ENCODE measurements at places on chromosomes 3 and 15.

DNA sequence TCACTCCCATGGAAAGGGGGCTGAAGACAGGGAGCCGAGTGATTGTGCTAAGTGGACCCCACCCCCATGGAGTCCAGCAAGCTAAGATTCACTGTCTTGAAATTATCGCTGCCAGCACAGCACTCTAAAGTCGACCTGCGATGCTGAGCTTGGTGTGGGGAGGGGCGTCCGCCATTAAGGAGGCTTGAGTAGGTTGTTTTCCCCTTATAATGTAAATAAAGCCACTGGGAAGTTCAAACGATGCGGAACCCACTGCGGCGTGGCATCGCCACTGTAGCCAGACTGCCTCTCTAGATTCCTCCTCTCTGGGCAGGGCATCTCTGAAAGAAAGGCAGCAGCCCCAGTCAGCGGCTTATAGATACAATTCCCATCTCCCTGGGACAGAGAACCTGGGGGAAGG is 10.9 kb upstream of the SRGAP3 start:
- no peak for DNase-seq

DNA sequence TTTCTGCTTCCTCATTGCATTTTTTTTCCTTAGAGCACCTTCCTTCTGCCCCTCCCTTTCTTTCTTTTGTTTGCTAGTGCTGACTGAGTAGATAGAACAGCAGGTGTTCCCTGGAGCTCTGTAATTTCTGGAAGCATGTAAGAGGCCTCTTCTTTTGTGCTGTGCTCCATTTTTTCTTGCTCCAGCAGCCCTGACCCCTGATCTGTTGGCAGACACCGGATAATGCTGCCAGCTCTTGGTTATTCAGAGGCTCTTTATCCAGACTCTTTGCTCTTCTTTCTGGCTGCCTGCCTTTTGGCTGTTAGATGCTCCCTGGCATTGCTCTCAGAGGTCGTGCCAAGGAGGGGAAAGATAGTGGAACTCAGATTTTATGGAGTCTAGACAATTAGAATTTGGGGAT is 104.4 kb upstream of the RBMS3 start:
- no peak for DNase-seq

DNA sequence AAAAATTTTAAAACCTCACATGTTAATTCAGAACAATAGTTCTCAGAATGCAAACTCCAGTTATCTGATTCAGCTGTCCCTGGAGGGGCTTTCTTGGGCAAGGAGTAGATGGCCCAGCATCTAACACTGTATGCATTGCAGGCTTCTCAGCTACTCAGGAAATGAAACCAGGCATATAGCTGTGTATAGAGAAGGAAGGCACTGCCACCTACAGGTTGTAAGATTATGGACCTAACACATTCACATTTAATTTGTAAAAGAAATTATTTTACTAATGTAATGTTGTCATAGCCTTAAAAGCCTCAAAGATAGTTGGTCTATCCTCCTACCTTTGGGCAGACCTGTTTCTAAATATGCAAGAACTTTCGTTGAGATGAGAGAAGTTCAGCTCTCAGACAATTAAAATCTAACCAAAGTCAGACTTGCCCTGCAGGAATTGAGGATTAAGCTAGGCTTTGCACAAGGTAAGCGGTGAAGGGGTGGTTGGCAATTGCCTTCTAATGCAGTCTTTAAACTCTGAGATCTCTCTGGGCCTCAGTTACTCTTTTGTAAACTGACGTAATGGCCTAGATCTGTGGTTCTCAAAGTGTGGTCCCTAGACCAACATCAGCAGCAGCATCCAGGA is 132.8 kb upstream of the SLC24A5 start:
- no peak for DNase-seq

GRCh38 chr3:72171946-72172345 is 387.0 kb upstream of the PROK2 start:
- DNase-seq: no peak
